ENCODE measurements at places on chromosomes 4 and X.
A peak's percentile ranks its signal among the peaks of the same experiment; 100 is the strongest.

DNA sequence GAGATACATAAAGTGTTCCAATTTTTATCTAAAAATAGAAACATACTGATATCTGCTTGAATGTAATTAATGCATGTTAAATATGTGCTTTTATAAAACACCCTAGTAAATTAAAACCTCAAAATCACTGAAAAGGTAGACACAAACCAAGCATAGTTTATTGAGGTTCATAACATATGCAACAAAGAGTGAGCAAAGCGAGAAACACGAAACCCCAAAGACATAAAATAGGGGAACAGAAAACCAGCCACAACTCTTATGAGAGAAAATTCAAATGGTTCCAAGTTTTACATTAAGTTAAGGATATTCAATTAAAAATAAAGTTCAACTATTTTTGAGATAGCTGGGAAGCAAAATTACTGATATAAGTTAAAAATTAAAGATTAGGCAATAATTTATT, 336.4 kb upstream of the AGA start:
- no peak for DNase-seq

DNA sequence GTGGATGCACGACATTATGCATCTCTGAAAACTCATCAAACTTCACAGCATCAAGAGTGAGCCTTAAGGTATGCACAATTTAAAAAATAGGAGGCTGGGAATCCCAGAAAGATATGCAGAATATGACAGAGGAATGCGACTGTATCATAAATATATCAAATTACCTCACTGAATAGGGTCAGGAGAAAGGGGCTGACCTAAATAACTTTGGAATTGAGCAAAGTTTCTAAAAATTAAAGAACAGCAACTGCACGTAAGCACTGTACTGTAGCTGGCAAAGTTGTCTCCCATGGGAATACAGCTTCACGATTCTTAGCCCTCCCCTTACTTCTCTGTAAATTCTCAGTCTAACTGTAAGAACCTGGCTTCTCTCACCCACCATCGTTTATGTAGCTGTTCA, 397.4 kb upstream of the ZFP42 start:
- no peak for DNase-seq

GRCh38 chr4:149964001-149964796, 114.0 kb upstream of the DCLK2 start:
- DNase-seq = no peak

DNA sequence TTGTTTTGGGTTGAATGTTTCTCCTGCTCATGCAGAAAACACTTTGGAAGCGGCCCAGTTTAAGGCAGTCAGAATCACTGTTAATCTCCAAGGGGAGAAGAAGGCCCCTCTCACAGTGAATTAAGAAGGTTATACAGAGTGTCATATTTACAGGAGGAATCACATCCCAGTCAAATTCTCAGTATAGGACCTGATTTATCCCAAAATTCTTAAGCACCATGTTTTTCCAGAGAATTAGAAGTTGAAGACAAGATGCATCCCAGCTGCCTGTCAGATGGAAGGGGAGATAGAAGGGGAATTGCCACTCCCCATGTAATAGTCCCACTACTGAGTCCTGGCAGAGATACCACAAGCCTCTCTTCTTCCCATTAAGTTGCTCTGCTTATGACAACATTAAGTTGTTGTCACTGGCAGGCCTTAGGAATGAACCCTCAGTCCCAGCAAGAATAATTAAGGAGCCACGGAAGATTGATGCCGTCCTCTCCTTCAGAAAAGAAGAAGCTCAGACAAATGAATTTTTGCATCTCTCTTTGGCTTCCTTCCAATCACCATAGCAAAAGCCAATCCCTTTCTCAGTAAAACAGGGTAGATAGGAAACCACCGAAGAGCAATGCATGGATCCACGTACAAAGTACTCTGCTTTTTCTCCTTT, 138.4 kb downstream of the LDB2 start:
- no peak for DNase-seq

- no peak for DNase-seq
These were observed 9.4 kb upstream of the CCNQ start for GRCh38 chrX:153608376-153608775.

DNA sequence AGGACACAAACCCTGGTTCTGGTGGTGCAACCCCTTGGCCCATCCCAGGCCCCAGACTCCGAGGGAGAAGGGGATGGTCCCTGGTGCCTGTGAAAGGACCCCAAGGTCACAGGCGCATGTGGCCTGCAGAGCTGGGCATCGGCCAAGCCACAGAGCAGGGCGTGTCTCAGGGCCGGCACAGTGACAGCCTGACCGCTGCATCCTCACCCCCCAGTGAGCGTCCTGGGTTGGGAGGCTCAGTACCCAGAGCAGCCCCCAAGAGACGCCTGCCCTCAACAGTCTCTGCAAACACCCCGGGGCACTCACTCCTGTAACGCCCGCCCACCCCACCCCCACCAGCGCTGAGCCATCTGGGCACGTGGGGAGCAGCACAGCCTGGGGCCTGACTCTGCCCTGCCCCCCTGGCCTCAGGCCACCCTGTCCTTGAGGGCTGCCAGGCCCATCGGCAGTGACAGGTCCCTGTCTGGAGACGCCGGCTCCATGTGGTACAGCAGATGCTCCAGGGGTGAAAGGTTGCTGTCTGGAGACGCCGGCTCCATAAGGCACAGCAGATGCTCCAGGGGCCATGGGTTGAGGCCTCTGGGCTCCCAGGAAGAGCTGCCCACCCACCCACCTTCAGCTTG, 24.5 kb upstream of the CPLX1 start:
- no peak for DNase-seq

- DNase-seq = peak; percentile 75
These were observed 64.9 kb downstream of the POLR2B start for GRCh38 chr4:57043347-57044251.

DNA sequence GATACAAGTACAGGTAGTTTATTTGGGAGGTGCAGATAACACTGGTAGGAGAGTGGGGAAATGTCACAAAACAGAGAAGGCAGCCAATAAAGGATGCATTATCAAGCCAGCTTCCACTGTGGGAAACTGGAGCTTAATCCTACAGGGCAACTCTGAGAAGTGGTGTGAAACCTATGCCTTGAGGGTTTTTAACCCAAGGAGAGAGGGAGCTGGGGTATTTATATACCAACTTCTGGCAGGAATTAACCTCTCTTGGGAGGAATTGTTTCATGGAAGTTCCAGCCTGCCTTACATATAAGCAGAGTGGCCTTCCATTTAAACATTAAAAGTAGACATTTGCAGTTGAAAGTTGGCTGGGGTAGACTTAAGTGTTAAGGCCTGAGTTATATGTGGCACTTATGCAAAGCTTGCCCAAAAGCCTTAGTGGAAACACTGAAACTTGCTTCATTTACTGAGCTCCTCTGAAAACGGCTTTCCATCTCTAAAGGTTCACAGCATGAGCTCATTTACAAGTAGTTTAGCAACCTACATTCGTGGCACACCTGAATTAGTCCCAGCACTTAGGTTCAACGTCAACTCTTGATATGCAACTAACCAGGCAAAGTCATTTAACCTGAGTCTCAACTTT, 19.2 kb downstream of the MAGEB17 start:
- DNase-seq = no peak

- DNase-seq = no peak
These were observed 60.7 kb upstream of the ASB12 start for GRCh38 chrX:64291123-64291522.

DNA sequence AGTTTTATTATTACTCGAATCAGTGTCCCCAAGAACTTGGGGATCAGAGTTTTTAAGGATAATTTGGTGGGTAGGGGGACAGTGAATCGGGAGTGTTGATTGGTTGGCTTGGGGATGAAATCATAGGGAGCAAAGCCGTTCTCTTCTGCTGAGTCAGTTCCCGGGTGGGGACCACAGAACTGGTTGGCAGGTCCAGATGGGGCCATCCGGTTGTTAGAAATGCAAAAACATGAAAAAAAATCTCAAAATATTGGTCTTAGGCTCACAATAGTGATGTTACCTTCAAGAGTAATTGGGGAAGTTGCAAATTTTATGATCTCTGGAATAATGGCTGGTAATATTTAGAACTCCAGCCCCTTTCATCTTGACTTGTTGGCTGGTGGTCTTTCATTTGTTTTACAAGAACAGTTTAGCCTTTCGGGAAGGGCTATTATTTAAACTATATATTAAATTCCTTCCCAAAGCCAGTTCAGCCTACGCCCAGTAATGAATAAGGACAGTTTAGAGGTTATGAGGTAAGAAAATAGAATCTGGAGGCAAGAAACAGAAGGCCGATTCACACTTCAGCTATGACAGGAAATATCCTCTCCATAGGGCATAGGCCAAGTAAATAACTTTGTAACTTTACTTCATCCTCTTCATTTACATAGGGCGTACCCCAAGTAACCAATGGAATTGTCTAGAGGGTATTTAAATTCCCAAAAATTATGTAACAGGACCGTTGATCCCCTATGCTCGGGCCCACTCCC, 164.1 kb upstream of the STS start:
- DNase-seq = no peak

- DNase-seq = no peak
These were observed 2.4 kb downstream of the MAGEA12 start for GRCh38 chrX:152735860-152736511.

GRCh38 chr4:178480105-178480504, 1037.9 kb upstream of the AGA start:
- DNase-seq = no peak

DNA sequence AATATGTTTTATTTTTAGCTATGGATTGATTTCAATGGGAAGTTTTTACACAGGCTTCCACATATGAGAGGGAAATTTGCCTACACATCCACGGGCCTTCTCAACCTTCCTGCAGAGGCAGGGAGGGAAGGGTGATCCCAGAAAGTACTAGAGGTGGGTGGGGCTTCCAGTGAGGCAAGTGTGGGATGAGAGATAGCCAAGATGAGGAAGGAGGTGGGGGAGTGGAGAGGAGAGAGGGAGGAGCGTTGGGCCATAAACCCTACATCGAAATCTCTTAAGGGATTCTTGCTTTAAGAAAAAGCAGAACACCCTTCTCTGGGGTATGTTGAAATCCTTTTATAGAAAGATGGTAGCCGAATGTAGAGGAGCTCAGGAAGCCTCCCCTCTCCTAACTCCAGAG, 19.0 kb downstream of the NKX6-1 start:
- DNase-seq = no peak
